ENCODE measurements at places on chromosomes 2 and 18.
A peak's percentile ranks its signal among the peaks of the same experiment; 100 is the strongest.

- no peak for DNase-seq
These were observed 15.9 kb upstream of the SERPINB11 start for GRCh38 chr18:63686871-63687270.

- no peak for DNase-seq
These were observed 532.4 kb upstream of the SALL3 start for GRCh38 chr18:78447211-78447610.

DNA sequence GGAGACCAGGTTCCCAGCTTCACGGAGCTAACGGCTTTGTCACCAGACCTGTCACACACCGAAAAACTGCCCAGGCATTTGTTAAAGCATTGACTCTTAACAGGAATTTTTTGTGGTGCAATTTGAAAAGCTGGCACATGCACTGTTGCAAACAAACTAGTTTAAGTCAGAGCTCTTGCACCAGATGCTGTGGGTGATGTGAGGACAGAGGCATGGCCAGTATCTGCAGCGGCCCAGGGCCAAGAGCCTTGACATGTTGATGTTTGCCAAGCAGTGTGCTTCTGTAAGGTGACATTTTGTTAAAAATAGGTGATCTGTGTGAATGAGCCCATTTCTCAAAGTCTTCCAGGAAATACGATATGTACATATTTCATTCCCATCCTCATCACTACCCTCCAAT is 142.5 kb downstream of the MTCL1 start:
- no peak for DNase-seq

DNA sequence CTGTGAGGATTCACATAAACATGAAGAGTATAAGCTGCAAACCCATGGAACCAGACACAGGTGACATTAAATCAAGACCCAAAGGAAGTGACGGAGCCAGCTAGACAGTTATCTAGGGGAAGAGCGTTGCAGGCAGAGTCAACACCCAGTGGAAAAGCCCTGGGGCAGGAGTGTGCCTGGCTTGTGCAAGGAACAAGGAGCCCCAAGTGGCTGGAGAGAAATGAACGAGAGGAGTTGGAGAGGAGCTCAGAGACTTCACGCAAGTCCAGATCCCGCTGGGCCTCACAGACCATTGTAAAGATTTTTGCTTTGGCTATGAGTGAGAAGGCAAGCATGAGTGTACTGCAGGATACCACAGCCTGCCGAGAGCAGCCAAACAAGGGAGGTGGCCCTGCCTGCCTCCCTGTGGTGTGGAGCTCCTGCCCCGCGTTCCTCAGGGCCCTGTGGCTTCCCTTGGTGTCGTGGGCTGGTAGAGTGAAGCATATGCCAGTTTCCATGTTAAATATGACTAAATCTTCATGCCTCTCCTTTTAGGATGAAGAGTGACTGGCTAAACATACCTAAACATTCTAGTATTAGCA is 88.2 kb downstream of the SP3 start:
- no peak for DNase-seq

DNA sequence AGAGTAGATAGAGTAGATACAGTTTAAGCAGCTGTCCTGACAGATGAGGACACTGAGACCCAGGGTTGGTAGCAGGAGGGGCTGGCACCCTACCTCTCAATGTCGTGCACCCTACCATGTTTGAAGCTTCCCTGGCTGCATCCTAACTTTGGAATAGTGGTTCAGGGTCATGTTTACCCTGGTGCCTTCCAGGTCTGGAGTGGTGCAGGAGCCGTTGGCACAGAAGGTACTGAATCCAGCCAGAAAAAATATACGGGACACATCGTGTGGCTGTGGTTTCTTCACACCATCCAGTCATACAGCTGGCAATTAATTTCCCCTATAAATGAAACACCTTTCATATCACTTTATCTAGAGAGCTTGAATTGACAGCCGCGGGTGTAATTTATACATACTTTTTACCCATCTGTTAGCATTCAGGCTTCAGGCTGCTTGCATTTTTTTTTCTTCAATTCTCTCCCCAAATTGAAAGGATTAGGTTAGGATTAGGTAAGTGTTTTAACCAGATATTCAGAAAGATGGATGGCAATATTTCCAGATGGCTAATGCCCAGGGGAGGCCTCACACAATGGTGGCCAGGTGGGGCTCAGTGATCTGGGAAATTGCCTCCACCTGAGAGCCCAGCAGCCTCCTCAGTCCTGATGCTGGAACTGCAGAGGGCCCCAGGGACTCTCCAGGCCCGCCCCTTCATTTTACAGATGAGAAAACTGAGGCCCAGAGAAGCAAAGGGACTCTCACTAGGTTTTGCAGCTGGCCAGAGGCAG is 127.0 kb downstream of the CELF4 start:
- DNase-seq, result no peak

GRCh38 chr2:47043142-47043890 is 111.8 kb downstream of the STPG4 start:
- DNase-seq, result peak; percentile 15

DNA sequence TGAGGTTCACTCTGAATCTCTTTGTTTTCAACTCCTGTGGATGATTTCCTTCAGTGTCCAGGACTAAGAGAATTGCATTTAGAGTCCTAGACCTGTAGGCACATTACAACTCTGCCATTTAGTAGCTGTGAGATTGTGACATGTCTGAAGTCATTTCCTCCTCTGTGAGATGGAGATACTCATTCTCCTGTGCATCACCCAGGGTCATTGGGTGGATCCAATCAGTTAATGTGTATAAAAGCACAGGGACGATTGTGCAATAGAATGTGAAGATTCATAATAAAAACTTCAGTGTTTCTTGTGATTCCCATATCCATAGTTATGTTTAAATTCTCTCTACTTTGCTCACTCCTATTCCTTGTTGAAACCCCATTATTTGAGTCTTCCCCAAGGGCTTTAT is 113.6 kb downstream of the DIS3L2 start:
- DNase-seq, result no peak

- no peak for DNase-seq
These were observed 652.9 kb upstream of the ID2 start for GRCh38 chr2:8028981-8029380.

DNA sequence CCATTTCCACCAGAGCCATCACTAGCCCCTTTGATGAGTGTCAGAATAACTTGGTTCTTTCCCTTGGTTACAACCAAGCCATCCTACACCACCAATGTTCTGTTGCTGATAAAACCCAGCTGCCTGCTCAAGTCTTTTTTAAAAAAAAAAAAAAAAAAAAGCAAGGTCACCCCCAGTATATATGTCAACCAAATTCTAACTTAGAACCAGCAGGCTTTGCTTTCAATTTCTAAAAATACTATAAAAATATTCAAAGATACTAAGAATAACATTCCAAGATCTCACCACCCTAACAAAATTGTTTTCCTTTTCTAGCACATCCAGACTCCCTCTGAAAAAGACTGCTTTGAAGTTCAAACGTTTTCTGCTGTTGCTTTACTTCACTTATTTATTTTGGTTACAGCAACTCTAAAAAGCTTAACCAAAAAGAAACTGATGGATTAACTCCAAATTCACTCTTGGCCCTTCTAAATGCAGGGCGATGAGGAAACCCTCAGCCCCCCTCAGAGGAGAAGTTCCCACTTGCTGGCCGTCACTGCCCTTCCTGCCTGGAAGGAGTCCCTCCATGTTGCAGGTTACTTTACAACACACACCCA is 10.9 kb downstream of the UXS1 start:
- DNase-seq, result no peak

- no peak for DNase-seq
These were observed 1.6 kb downstream of the SCTR start for GRCh38 chr2:119522671-119523070.

DNA sequence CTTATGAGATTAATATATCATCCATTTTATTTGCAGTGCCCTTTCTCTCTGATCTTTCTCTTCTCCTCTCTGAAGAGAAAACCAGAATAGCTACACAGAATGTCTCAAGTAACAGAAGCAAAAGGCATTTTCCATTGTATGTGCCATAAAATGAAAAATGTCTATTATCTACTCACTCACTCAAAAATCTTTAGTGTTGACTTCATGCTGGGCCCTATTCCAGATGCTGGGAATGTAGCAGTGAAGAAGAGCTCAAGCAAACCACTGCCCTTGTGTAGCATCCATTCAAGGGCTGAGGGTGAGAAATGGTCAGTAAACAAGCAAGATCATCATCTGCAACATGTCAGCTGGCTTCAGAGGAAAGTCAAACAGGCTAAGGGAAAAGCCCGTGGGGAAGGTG is 427.7 kb downstream of the METTL4 start:
- no peak for DNase-seq

DNA sequence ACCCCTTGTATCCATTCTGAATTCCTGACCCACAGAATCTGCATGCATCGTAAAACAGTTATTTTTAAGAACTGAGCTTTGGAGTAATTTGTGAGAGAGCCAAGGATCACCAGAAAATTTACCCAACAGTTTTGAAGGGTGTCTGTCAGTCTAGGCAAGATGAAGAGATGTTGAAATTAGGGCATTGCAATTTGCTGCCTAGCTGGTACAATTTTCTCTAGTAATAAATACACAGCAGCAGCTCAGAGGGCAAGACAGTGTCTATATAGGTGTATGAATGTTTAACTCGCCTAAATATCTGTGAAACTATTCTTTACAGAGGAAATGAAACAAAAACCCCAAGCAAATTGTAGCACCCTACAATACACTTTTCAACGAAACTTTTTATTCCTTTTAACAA is 377.8 kb upstream of the POU3F3 start:
- no peak for DNase-seq

DNA sequence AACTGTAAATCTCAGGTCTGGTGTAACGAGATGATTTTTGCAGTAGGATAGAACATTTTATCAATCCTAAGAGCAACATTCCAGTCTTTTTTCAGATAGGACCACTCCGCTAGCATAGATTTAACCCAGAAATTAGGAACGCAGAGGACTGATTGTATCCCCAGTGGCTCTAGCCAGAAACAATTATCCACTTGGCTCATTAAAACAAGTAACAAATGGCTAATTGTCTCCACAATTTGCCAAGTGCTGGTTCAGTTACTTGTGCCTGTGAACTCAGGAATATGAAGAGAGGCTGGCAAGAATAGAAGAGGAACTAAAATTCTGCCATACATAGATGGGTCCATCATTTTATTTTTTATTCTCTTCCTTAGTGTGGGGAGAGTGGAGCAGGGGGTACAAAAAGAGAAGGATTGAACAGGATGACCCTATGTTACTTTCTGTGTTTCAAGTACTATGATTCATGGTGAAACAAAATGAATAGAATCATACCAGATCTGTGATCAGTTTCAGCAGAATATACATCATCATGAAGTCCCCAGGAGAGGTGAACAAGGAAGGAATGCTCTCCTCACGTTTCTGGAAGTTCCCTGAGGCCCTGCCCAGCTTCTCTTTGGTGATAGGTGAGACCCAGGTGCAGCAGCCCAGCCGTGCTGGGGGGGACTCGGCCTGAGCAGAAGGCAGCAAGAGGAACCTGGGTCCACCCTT is 121.6 kb downstream of the ARL4C start:
- DNase-seq, result peak; percentile 7

DNA sequence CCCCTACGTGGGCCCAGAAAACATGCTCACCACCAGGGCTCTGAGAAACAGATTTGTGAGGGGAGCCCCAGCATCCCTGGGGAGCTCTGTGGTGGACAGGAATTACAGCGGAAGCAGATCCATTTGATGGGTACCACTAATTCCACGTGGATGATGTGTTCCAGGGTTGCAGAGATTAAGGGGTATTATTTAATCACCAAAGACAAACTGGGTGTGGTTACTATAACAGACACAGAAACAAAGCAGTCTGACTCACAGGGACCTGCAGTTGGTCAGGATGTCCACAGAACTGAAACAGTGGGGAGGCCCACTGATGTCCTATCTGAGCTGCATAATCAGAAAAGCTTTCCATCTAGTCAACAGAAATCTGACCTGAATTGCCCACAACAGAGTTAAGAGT is 65.8 kb downstream of the PSMG2 start:
- no peak for DNase-seq

DNA sequence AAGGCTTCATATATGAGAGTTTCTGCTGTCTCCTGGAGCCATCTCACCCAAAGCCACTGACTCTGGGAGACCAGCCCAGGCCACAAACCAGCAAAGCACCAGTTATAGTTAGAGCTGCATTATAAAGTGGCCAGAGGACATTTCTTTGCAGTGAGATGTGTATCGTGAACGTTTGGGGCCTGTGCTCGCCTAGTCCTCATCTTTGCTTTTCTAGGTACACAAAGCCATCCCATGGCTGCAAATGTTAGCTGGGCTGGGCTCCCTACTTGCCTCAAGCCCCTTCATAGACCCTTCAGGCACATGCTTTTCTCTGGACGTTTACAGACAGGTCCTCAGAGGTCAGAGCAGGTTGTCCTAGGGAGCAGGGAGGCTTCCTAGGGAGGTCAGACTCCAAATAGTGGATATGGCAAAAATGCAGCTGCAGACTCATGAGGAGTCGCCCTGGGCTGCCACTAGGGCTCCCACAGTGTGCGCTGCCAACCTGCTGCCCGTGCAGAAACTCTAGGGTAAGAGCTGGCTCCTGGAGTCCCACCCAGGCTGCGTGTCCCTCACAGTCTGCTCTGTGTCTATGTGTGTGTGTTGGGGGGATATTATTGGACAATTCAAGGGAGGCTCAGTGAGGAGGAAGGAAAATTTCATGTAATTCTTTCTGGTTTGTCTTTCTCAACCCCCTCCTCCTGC is 141.0 kb downstream of the RPIA start:
- DNase-seq, result no peak

DNA sequence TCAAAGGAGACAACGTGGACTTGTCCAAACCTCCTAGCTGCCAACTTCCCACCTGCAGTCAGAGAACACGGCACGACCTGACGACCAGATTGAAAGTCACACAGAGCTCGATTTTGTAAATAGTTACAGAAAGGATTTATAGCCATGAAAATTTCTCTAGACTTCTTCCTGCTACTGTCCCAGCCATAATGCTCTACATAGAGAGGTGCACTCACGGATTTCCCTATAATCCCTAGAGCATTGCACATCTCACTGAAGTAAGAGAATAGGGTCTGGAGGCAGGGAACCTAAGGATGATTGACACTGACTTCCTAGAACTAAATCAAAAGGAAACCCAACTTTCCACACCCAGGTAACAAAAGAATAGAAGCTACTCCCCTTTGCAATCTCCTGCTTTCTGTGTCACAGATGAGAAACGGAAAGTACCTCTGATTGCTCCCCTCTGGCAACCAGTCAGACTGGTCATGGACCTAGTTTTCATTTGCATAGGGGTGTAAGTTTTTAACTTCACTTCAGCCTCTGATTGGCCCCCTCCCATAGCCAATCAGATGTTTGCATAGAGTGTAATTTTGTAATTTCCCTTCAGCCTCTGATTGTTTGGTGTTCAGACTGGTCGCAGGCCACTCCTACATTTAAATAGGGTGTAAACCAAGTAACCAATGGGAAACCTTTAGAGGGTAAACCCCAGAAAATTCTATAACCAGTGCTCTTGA is 58.6 kb upstream of the FBXO11 start:
- peak; percentile 23 for DNase-seq

DNA sequence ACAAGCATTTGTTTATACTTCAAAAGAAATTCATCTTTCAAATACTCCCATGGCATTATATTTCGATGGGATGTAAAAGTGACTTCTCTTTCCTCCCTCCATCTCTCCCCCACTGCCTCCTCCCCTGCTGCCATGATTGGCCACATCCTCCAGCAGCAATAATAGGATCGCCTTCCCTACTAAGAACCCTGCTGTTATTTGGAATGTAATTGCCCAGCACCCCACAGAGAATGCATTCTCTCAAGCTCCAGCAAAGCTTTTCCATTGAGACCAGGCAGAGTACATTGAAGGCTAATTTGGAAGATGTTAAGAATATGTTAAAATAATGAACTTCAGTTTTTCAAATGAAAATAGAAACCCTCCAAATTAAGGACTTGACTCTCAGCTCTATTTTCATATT is 375.4 kb upstream of the ACVR2A start:
- DNase-seq, result peak; percentile 95
